ENCODE measurements at places on chromosomes 7 and 10. TPM values are rescaled to one million over a fixed set of nuclear protein-coding genes. Genes with fewer than 3 reads are reported as not detected.

- DNase-seq: no peak
Observed at GRCh38 chr10:92328993-92329392, 38.0 kb downstream of the MARCHF5 start.

The CAMK1D gene
- total RNA-seq: 12.8 TPM

DNA sequence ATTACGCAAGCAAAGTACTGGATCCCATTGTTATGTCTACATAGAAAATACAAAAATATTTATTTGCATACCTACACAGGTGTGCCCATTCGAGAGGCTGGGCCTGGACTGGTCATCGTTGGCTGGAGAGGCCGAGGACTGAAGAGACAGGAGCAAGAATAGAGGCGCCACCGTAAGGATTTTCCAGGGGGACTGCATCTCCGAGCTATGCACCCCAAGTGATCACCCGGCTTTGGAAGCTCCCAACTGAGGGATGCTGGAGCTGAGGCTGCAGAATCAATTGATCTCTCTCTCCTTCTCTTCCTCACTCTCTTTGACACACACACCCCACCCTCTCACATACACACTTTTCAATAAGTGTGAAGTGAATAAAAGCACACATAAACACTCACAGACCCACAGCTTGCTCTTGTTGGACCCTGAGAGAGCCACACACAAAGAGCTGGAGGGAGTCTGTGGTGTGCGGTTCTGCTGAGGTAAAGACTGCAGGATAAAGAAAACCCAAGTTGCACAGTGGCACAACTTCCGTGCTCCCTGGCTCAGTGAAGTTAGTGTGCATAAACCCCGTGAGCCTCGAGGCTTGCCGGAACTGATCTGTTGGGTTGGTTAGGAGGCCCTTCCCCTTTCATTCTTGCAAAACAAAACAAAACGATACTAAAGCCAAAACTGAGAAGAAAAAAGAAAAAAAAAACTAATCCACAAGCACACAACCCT lies at the start of gene AOAH:
TSS of gene AOAH (minus strand) at position 544 of the 714 bp plus-strand sequence. CDS start at position 198, 346 bp downstream.
- DNase-seq: no peak

DNA sequence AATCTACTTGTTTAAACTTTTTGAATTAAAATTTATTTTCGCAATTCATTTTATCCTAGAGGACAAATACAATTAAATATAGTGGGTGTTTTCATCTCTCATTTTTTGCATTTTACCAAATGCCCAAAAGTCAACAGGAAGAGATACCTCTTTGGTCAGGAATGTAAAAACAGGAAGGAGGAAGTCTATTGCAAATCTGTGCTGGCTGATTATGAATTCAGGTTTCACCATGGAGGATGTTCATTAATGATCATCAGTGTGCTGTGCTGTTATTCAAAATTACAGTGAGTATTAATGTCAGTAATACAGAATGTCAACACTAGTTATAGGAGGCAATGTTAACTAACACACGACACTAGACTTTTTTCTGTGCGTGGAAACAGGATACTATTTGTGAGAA lies 24.7 kb downstream of the EXOC6 start:
- no peak for DNase-seq

DNA sequence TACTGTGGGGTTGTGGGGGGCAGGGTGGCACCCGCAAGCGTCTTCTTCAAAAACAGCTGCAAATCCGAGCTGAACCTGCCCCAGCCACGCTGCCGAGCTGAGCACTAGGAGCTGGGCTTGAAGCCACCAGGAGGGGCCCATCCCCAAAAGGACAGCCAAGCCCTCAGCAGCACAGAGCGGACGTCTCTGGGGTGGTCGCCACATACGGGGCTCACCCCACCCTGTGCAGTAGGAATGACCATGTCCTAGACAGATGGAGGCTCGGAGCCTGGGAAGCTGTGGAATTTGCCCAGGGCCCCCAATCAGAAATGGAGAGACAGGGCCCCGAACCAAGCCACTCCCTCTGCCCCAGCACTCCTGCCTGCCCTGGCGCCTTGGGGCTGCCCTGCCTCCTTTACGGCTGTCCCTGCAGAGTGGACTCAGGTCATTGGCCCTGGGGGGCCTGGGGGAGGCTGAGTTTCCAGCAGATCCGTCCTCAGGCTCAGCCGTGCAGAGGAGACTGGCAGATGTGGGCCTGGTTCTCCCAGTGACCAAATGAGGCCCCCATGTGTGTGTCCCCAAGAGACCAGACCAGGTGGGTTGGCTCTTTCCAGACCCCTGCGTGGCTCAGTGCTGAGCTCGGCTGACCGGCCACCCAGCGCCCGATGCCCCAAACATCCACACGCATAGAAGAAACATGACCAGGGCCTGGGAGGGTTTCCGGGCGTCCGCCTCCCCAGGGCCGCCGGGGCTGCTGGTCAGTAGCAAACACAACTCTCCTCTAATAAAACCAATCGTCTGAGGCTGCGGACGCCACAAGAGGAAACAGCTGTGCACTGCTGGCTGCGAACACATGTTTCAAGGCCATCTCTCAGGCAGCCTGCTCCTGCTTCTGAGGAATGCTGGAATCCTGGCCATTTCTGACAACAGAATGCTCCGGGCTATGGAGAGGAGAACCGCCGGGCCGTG lies 54.9 kb downstream of the PDGFA start:
- no peak for DNase-seq

- DNase-seq: no peak
Observed at GRCh38 chr7:66205741-66206090, 582 bp downstream of the TPST1 start.

GRCh38 chr7:122262246-122262645 lies 42.3 kb downstream of the FEZF1 start:
- no peak for DNase-seq

GRCh38 chr10:20769481-20769880 lies 127.6 kb downstream of the NEBL start:
- DNase-seq: no peak

The ACTL6B gene
- total RNA-seq: 0.49 TPM

- DNase-seq: no peak
Observed at GRCh38 chr10:115845921-115846320, 427.1 kb downstream of the GFRA1 start.

The UNCX gene
- not detected for total RNA-seq

GRCh38 chr7:115359955-115360354 lies 438.1 kb downstream of the MDFIC start:
- DNase-seq: no peak

Data from vagina (tissue), 2 donors.